ENCODE measurements at places on chromosomes 1 and 21.

GRCh38 chr21:29433366-29434059 is 134.8 kb downstream of the BACH1 start:
- no peak for DNase-seq

- no peak for DNase-seq
These were observed 994 bp downstream of the FAM229A start for GRCh38 chr1:32361308-32361673.

GRCh38 chr21:44380876-44381275 is 27.5 kb downstream of the TRPM2 start:
- DNase-seq: no peak

DNA sequence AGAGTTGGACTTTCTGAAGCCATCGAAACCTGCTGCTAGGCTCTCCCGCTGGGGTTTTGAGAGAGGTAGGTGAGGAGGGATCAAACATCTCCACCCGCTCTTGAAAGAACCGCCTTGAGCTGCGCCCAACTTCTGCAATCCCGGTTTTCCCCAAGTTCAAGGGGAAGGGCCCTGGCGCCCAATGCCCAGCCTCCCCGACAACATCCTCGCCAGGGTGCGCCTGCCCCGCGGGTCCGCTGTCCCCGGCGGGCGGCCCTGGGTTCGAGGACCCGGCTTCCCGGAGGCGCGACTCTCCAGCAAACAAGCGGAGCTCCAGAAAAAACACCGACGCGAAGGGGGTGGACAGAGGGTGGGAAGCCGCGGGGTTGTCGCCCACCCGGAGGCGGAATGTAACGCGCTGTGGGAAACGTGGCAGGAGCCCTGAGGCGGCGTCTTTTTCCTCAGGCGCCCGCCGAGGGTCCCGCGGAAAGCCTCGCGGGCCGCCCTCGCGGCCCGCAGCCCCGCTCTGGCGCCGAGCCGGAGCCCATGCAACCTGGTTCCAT is 607 bp downstream of the BTG3 start:
- no peak for DNase-seq

GRCh38 chr1:174791863-174792262 is 207.9 kb upstream of the CACYBP start:
- DNase-seq: no peak

DNA sequence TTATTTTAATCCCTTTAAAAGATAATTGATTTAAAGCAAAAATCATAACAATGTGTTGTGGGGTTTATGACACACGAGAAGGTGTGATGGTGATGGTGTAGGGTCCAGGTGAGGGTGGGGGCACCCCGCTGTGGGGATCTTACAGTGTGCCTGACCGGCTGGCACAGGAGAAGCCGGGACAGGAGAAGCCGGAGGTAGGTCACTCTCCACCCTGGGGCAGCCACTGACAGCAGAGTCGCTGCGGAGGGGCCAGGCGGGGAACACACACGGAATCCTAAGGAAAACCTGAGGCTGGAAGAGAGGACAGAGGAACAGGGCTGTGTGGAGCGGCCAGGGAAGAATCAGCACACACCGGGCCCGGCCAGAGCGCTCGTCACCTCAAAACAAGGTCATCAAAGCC is 4.3 kb upstream of the LRRC3 start:
- DNase-seq: no peak

DNA sequence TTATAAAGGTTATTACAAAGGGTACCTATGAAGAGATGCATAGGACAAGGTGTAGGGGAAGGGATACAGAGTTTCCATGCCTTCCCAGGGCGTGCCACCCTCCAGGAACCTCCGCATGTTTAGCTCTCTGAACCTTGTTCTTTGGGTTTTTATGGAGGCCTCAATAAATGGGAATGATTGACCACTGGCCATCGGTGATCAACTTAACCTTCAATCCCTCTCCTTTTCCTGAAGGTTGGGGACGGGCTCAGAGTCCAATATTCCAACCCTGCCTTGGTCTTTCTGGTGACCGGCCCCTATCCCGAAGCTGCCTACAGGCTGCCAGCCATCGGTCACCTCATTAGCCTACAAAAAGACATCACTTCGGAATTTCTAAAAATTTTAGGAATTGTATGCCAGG is 11.7 kb downstream of the CD244 start:
- DNase-seq: no peak

DNA sequence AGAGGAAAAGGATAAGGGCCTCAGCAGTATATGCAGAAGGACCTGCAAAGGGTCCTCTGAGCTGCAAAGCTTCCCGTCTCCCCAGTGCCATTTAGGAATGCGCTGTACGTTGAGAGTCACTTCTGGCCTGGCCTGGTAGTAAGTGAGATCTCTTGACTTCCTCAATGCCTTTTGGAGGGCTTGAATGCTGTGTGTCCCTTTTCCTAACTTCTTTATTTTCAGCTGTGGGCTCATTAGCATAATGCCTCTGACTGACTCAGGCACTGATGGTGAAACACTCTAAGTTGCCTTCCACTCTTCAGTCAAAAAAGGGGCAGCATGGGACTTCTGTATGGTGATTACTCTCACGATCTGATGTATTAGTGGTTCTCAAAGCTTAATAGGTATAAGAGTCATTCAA is 49.9 kb downstream of the XCL1 start:
- no peak for DNase-seq

- no peak for DNase-seq
These were observed 382.2 kb downstream of the NTNG1 start for GRCh38 chr1:107523061-107523460.

DNA sequence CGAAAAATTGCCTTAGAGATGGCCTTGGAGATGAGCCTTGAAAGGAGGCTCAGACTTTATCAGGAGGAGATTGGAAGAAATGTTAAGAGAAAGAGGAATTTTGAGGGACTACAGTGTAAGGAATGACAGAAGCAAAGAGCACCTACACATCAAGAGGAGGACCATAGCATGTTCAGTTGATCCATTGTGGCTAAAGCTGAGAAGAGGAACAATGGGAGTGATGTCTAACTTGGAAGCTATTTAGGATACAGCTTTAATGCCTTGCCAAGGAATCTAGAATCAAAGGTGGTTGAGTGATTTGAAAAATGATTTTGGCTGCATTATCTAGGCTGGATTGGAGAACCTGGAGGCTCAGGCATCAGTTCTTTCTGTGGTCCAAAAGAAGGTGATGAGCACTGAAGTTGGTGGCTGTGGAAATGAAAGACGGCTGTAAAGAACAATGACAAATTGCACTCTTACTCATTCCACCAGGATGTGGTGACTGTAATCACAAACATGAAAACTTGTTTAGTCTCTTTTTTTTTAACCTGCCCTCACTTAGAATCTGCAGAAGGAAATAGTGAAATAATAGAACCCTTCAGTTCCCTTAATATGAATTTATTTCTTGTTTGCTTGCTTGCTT is 11.3 kb downstream of the FAM20B start:
- DNase-seq: no peak

GRCh38 chr1:154414606-154415005 is 9.5 kb downstream of the IL6R start:
- no peak for DNase-seq

- no peak for DNase-seq
These were observed 18.9 kb downstream of the EPHX1 start for GRCh38 chr1:225828706-225829345.

DNA sequence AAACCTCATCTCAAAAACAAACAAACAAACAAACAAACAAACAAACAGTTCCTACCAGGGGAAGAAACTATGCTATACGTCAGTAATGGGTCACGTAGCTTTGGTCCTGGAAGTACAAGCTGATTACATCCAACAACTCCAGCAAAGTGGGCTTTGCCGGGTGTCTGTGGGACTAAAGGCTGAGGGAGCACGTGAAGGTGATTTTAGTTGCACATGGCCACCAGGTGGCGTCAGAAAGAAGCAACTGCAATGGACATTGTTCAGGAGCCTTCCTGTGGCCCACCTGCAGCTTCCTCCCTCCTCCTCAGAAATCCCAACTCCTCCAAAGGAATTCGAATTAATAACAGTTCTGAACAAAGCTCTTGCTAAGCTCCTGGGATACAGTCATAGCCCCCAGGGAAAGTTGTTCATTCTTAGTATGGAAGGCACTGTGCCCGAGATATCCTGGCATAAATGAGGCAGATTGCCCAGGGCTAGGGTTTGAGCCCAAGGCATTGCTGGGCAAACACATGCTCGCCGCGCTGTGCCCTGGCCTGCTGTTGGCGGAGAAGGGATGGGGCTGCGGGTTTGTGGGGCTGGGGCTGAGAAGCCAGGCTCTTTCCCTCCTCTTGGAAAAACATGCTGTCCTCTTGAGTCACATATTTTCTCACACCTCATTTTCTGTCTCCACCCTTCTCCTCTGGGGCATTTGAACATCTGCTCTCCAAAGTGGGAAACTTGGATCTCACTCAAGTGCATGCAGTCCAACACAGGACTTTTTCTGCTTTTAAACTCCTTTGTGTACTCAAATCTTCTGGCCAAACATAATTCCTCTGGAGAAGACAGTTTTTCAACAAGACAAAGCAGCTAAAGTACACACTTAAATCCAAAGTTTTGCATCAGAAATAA is 28.6 kb downstream of the AKNAD1 start:
- peak; percentile 61 for DNase-seq

GRCh38 chr1:56256153-56257000 is 323.0 kb downstream of the PLPP3 start:
- DNase-seq: no peak

GRCh38 chr1:213017447-213018273 is 2.0 kb upstream of the ANGEL2 start:
- DNase-seq: no peak

DNA sequence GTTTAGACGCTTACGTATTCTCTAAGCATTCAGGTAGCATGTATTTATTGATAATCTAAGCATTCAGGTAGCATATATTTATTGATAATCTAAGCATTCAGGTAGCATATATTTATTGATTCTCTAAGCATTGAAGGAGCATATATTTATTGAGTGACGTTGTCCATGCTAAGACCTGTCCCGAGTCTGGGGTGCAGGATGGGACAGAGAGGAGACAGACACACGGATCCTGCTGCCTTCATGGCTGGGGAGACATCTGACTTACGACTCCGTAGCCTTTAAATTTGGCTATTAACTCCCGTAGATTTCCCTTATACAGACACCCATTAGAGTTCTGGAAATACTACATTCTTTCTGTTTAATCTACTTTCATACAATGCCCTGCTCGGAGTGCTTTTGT is 982 bp downstream of the SCCPDH start:
- no peak for DNase-seq

DNA sequence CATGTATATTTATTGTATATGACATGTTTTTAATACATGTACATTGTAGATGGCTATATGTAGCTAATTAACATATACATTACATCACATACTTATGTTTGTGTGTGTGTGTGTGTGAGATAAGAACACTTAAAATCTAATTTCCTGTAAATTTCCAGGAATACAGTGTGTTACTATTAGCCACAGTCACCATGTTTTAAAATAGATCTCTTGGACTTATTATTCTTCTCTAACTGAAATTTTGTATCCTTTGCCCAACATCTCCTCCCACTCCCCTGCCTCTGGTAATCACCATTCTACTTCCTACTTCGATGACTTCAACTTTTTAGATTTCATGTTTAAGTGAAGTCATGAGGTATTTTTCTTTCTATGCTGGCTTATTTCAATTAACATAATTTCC is 64.8 kb downstream of the FCRL5 start:
- DNase-seq: no peak

- no peak for DNase-seq
These were observed 2.2 kb downstream of the PIGV start for GRCh38 chr1:26789931-26790330.

GRCh38 chr1:48760857-48761256 is 15.8 kb downstream of the BEND5 start:
- DNase-seq: no peak

DNA sequence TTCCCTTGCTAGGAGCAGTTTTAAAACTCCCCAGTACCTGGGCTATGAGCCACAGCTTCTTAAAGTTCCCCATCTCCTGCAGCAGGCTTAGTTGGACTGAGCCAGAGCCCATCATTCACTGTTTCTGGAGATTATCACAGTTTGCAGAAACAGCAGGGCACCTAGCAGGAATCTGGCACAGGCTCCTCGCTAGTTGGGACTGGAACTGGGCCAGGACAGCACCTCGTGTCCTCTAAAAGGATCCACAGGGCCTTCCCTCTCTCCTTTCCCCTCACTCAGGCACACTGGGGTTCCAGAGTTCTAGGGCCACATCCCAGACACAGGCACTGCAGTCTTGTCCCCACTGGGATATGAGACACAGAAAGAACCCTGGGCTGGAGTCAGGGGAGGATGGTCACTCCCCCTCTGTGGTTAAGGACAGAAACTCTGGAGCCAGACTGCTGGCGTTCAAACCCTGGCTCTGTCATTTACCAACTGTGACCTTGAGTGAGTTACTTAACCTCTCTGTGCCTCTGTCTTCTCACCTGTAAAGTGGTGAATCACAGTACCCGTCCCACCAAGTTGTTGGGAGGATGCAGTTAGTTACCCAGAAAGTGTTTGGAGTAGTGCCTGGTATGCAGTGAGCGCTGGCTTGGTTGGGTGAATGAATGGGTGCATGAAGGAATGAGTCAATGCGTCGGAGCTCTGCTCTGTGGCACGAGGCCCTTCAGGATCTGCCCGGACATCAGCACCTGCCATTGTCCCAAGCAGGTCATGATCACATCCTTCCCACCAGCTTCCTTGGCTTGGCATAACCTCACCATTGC is 18.8 kb upstream of the ECE1 start:
- peak; percentile 60 for DNase-seq

DNA sequence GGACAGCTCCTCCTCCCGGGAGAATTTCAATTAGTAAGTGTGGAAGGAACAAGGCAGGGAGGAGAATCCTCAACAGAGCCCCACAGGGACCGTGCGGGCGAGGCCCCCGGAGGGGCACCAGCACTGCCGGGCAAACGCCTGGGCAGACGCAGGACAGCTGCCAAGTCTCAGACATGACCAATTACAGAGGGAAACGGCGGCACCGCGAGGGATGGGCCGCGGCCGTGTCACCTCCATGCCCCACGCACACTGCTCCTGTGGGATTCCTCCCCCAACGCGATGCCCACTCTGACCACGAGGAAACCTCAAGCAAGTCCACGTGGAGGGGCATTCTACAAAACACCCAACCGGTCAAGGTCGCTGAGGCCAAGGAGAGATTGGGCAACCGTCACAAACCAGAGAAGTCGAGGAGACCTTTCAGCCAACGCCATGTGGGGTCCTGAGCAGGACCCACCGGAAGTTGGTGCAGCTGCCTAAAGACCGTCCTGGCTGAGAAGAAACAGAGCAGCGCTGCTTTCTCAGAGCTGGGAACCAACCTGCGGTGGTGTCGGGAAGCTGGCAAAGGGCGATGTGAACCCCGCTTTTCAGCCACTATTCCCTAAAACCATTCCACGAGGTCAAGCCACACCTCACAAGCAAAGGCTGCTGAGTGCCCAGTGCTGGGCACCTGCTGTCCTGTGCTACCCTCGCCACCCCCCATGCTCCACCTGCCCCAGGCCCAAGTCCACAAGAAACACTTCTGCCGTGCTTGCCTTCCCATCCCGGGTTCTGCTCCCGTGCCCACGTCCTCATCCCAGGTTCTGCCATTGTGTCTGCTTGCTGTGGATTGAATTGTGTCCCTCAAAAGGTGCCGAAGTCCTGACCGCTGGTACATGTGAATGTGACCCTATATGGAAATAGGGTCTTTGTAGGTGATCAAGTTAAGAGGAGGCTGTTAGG is 1.4 kb upstream of the KRTAP10-4 start:
- no peak for DNase-seq

DNA sequence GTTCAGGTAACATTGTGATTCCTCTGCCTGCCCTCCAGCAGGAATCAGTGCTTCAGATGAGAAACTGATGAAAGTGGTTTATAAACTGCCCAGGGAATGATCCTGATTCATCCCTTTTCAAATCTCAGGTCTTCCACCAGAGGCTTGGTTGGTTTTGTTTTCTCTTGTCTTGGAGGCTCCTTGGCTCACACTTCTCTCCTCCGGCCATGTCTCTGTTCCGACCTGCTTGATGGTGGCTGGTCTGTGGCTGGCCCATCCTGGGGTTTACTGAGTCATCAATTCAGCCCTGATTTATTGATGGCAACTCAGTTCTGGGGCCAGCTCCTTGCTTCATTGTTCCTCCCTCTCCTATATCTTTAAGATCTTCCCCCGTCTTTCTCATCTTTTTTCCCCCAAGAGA is 56.6 kb upstream of the SLC2A1 start:
- DNase-seq: no peak
